Effector memory CD8-positive, alpha-beta T cell (primary cell): ENCODE measurements at places on chromosomes 5 and 9.

DNA sequence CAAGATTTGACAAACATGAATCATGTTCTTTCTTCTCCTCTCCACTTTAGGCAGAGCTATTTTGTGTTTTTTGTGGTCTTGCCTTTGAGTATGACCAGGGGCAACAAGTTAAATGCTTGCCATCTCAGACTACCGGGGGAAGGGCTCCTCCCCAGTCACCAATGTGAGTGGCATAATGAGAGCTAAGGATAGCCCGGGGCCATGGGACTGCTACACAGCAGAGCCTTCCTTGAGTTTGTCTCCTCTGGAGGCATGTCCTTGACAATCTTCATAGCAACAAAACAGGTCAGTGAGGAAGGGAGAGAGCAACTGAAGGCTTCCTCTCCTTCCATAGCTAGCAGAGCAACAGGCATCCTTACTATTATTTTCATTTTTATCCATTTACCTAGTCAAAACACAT lies 299.3 kb downstream of the ENC1 start:
- no peak for DNase-seq

GRCh38 chr5:38414348-38414747 lies 142.1 kb downstream of the LIFR start:
- DNase-seq: no peak

- DNase-seq: no peak
These were observed 573.1 kb downstream of the TLE4 start for GRCh38 chr9:80144856-80145255.

DNA sequence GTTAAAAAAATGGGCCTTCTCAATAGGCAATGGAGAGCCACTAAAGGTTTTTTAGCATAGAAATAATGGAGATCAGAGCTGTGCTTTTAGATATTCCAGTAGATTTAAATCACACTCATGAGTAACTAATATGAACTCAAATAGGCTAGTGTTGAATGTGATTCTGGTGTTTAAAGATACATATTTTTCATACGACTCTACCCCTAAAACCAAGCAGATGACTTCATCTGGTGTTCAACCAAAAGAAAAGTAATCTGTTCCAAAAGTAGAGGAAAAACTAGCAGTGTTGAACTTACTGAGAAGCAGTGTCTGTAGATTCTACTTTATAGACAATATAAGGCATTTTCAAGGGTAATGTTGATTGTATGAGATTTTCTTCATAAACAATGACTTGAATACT lies 138.1 kb downstream of the TSSK1B start:
- no peak for DNase-seq
